ENCODE measurements at places on chromosomes 16 and 17.
A peak's percentile ranks its signal among the peaks of the same experiment; 100 is the strongest.

DNA sequence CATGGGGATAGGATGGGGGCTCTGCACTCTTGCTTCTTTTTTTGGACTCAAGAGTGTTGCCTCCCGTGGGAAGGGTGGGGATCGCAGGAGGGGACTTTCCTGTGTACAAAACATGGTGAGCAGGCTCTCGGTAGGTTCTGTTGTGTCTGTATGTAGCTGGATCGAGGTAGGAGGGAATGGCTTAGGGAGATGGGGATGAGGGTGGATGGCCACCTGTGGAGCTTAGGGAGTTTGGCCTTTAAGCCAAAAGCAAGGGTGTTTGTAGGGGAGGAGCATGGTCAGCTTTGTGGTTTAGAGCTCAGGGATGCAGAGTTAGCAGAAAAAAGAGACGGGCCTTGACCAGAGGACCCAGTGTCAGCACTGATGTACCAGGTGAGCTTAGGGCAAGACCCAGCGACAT lies 11.0 kb upstream of the EDC4 start:
- DNase-seq: no peak

DNA sequence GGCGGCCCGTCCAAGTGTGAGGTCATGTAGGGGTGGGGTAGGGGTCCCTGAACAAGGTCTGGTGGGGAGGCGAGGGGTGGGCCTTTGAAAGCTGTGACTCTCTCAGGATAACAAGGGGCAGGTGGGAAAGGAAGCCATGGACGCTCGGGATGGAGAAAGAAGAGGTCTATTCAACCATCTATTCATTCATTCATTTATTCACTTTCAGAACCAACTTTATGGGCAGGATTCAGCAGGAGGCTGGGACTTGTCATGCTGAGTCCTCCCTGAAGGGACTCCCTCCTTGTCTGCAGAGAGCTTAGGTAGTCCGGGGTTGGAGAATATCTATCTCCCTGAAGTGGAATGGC lies 8.6 kb upstream of the CD300A start:
- no peak for DNase-seq

DNA sequence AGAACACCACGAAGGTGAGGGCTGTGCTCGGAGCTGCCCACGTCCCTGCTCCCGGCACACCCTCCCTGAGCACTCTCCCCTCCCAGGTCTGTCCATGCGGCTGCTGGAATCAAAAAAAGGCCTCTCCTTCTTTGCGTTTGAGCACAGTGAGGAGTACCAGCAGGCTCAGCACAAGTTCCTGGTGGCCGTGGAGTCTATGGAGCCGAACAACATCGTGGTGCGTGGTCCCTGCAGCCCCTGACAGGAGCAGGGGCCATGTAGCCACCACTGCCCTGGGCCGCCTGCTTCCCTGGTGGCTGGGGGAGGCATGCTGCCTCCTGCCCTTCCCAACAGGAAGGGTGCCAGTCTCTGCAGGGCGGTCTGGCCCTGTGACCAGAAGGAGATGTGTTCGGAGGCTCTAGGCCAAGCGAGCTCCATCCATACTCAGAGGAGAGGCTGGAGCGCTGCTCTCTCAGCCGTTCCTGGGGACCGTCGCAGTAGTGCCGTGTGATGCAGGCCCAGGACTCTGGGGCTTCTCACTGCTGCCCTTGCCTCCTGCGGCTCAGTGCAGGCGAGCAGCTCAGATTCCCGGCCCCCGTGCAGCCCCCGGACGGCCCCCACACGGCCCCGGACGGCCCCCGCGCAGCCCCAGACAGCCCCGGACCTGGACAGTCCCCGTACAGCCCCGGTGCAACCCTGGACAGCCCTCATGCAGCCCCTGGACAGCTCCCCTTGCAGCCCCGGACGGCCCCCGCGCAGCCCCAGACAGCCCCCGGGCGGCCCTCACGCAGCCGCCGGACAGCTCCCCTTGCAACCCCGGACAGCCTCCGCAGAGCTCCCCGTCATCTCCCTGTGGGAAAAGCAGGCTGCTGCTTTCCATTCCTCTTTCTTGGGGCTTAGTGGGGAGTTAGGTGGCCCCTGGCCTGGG lies 20.5 kb downstream of the TCF25 start:
- no peak for DNase-seq

- no peak for DNase-seq
Observed at GRCh38 chr16:84818989-84819643, 669 bp upstream of the CRISPLD2 start.

DNA sequence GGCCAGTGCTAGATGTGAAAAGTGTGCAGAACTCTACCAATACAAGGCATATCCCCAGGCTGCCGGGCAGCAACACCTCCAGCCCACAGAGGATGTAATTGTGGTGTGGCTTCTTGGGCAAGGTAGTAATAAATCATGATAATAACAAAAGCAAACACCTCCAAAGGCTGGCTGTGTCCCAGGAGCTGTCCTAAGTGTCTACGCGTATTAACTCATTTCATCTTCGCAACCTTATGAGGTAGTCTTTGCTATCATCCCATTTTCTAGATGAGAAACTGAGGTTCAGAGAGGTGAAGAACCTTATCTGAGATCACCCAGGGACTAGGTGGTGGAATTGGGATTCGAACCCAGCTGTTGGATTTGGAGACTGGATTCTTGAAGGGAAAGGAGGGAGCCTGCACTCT lies 5.3 kb downstream of the PDK2 start:
- no peak for DNase-seq

DNA sequence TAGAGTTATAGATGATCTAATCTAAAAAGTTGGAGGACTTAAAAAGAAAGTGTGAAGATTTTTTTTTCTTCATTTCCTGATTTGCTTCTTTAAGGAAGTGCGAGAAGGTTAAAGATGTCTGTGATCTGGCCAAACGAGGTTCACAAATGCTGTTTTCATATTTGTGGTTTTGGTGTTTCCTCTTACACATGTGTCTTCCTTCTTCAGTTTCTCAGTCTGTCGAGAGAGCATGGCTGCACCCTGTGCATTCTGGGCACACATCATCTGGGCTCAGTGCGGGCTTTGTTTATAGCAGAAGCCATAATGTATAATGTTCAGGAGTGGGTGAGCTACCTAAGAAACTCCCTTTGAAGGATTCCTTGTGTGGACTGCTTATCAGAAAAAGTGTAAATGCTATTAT lies 260.4 kb upstream of the TBX2 start:
- DNase-seq: no peak

DNA sequence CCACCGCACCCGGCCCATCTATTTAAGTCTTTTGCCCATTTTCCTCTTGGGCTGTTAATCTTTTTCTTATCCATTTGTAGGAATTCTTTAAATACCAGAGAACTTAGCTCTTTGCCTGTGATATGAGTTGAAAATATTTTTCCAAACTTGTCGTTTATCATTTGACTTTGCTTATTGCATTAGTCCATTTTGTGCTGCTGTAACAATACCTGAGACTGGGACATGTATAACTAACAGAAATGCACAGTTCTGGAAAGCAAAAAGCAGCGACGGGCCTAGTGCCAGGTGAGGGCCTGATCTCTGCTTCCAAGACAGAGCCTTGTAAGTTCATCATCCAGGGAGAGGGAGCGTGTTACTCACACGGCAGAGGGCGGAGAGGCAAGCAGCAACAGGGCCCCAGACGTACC lies 25.6 kb upstream of the BHLHA9 start:
- DNase-seq: no peak

- DNase-seq: no peak
Observed at GRCh38 chr17:77462553-77463497, 322.1 kb downstream of the SEC14L1 start.

DNA sequence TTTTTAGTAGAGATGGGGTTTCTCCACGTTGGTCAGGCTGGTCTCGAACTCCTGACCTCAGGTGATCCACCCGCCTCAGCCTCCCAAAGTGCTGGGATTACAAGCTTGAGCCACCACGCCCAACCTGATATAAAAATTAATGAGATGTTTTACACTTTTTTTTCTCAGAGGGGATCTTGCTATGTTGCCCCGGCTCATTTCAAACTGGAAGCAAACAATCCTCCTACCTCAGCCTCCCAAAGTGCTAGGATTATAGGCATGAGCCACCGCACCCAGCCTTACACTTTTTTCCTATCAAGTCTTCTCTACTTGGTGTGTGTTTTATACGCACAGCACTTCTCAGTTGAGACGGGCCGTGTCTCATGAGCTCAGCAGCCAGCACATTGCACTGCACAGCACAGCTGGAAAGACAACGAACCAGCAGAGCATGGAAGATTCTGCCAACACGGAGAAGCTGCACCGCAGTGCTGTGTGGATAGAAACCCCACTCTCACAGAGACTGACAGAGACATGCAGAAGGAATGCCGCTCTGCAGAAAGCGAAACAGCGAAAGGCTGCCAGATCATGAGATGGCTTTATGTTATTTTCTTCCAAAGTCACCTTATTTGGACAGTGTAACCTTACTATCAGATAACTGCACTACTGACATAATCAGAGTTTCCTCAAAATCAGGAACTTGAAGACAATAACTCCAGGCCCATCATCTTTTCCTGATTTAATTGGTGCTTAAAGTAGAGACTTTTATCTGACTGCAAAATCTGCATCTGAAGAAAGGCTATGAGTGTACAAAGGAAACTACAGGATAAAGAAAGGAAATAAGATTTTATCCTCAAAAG lies 6.5 kb upstream of the QRICH2 start:
- DNase-seq: no peak

DNA sequence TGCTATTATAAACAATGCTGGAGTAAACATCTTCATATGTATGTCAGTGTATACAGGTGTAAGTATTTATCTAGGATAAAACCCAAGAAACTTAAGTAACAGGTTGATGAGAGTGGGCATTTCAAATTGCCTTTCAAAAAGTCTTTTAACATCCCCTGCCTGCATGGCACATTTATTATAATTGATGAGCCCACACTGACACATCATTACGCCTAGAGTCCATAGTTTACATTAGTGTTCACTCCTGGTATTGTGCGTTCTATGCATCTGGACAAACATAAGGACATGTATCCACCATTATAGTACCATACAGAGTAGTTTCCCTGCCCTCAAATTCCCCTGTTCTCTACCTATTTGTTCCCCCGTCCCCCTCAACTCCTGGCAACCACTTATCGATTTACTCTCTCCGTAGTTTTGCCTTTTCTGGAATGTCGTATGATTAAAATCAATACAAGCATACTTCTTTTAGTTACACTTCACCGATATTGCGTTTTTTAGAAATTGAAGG lies 53.7 kb downstream of the NACA2 start:
- DNase-seq: peak; percentile 30

GRCh38 chr17:32484628-32485027 lies 2.2 kb upstream of the CDK5R1 start:
- DNase-seq: no peak

- DNase-seq: no peak
Observed at GRCh38 chr17:66573078-66573477, 261.8 kb upstream of the CACNG5 start.
